ENCODE measurements at places on chromosomes 4 and X.

- no peak for DNase-seq
These were observed 5.6 kb upstream of the KLHL2 start for GRCh38 chr4:165201806-165202205.

GRCh38 chrX:46036508-46036907 lies 508.7 kb downstream of the ZNF674 start:
- DNase-seq = no peak

GRCh38 chr4:1210241-1210841 lies 38.0 kb upstream of the SPON2 start:
- no peak for DNase-seq

DNA sequence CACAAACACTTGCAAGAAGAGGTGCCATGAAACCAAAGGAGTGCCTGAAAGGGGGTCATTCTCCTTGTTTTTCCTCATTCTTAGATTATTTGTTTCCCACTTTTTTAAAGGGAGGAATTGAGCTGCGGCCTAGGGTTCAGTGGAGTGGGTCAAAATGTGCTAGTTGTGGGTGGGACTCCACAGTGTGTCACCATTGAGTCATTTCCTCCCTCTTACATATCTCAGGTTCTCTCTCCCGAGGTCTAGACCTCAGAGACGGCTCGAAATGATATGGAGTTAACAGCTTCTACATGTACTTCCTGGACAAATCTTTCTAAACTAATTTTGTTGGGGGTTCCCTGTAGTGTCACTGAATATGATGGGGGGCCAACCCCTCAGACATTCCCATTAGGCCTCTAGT lies 328.4 kb upstream of the SPANXN1 start:
- no peak for DNase-seq

DNA sequence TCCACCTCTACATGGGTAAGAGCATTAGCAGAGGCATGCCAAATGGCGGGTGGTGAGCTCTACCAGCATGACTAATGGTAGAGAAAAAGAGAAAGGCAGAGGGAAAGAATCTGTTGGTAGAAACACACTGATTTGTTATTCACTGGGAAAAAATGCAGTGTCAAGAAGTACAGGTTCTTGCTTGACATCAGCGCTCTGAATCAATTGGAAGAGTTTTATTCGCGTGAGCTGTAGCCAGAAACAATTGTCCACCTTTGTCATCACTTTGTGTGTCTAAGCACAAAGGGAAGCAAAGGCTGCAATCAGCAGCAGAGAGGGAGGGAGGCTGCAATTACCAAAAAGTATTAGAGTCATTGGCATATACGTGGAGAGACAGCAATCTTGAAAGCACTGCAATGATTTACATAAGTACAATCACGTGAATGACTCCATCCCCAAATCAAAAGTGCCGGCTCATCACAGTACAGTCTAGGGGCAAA lies 67.7 kb upstream of the HS3ST1 start:
- DNase-seq = no peak

DNA sequence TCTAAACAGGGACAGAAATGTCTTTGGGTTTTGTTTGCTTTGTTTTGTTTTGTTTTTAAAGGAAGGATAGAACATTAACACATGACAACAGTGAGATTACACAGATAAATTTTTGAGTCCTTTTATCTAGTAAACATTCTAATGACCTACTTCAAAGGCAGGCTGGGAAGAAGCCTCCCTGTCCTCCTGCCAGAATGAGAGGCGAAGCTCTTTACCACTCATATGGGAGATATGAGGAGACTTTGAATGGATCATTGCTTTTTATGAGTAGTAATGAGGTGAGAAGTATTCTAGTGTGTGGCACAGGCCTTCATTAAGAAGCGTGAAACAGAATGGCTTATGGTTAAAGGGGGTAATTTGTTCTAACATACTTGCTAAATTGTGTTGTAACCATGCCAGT lies 172.0 kb downstream of the FBXO8 start:
- DNase-seq = no peak

DNA sequence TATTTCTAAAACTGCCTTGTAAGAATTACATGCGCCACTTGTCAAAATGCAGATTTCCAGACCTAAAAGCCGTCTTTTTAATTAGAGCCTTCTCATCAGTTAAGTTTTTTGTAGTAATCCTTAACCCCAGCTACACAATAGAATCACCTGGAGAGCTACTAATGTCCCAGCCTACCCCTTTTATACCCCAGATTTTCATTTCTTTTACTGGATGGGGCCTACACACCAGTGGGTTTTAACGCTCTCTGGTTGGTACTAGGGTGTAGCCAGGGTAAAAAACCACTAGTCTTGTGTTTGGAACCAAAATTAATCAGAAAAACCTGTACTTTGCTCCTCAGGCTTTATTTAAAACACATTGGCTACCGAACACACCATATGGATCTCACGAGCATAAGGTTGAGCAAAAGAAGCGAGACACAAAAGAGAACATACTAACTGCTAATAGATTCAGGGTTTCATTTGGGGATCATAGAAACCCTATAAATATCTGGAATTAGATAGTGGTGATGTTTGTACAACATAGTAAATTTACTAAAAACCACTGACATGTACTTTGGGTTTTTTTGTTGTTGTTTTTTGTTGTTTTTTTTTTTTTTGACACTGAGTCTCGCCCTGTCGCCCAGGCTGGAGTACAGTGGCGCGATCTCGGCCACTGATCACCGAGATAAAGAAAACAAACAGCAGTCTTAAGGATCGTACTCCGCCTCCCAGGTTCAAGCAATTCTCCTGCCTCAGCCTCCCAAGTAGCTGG lies 30.6 kb downstream of the BBS12 start:
- no peak for DNase-seq
